ENCODE measurements at places on chromosomes 7 and 10.

DNA sequence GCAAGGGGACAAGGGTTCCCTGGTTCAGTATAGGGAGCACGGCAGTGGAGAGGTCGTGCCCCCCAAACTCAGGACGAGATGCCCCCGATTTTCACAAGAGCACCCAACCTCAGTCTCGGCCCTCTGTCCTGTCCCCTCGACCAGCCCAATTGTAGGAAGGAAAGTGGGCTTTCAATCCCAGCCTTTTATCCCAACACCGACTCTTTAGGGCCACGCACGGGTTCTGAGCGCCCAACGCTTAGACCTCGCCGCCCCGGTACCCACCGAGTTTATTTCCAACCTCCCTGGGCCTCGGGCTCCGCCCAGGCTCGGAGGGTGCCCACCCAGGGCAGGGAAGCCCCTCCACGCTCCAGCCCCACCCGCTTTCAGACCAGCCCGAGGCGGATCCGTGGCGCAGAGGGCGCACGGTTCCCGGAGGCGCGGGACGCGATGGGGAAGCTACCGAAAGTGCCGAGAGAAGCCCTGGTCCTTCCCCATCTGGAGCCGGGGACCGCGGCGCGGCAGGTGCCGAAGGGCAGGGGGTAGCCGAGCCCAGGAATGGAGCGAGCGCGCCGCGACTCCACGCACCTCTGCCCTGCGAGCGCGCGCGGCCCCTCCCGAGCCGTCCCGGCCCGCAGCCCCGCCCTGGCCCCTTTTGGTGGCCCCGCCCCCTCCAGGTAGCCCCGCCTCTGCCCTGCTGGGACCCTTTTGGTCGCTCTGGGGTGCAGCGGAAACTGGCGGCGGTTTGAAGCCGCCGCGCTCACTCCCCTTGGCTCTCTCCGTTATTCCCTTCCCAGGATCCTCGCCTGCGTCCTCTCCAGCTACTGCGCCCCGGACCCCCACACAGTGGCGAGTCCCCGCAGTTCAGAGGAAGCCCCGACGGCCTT, 20.4 kb downstream of the GRID2IP start:
- DNase-seq, result no peak

GRCh38 chr7:52851547-52851946, 183.9 kb upstream of the POM121L12 start:
- no peak for DNase-seq

- no peak for DNase-seq
Observed at GRCh38 chr10:83229991-83230390, 909.3 kb upstream of the GHITM start.

- no peak for DNase-seq
Observed at GRCh38 chr7:105224884-105225651, 163.7 kb downstream of the SRPK2 start.

DNA sequence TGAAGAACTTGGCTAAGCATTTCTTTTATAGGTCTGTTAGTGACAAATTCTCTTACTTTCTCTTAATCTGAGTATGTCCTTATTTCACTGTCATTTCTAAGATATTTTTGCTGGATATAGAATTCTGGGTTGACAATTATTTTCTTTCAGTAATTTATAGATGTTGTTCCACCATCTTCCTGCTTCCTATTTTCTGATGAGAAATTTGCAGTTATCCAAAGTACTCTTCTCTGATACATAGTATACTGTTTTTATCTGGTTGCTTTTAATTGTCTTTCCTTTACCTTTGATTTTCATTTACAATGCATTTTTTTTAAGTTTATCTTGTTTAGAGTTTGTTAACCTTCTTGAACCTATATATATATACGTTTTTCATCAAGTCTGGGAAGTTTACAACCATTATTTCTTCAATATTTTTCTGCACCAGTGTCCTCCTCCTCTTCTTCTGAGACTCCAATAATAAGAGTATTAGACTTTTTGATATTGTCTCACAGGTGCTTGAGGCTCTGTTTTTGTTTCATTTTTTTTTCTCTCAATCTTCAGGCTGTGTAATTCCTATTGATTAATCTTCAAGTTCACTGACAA, 101.6 kb upstream of the INSIG1 start:
- no peak for DNase-seq

DNA sequence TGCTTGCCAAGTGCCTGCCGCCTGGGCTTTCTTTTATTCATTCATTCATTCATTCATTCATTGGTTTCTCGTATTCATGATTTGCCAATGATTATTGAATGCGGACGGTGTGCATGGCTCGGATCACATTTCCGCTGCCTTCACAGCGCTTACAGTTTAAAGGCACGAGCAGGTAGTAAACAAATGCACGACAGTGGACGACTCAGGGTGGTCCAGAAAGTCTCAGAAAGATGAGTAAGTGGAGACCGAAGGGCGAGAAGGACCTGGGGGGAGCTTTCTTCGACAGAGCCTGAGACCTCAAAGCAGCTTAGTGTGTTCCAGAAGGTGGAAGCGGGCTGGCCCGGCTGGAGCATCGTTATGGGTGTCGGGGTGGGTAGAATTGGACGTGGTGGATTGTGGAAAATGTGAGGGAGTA, 506 bp downstream of the MCM10 start:
- no peak for DNase-seq

DNA sequence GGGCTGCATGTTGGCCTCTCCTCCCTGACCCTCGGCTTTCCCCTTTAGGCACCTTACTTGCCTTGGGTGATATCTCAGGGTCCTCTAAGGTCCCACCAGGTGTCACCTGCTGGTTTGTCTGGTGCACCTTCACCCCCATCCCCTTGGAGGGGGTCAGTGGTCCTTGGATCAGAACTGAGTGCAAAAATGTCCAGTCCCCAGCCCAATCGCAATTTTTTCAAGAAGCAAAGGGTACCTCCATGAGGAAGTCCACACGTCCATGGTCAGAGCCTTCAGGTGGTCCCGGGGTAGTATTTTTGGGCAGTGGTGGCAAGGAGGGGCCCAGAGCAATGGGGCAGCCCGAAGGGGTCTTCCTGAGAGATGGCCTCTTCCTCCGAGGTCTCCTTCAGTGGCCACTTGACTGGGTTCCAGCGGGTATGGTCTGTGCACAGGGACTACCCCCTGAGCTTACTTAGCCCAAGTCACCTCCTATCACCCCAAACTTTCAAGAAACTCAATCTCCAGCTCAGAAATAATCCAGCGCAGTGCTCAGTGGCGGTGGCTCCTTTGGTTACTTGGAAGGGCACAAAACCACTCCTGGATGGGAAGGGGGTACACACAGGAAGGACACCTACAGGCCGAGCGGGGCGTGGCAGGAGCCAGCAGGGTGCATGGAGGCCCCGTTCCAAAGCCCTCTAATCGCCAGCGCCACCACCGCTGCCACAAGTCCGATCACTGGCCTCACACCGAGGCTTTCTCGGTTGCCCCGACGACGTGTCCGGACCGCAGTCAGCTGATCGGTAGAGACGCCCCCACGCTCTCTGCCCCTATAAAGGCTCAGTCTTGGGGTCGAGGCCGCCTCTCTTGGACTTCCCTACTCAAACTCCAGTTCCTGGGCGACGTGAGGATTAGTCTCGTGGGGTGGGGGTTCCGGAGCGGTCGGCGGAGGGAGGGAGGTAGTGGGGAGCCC, 4.5 kb downstream of the SAP25 start:
- DNase-seq, result no peak

DNA sequence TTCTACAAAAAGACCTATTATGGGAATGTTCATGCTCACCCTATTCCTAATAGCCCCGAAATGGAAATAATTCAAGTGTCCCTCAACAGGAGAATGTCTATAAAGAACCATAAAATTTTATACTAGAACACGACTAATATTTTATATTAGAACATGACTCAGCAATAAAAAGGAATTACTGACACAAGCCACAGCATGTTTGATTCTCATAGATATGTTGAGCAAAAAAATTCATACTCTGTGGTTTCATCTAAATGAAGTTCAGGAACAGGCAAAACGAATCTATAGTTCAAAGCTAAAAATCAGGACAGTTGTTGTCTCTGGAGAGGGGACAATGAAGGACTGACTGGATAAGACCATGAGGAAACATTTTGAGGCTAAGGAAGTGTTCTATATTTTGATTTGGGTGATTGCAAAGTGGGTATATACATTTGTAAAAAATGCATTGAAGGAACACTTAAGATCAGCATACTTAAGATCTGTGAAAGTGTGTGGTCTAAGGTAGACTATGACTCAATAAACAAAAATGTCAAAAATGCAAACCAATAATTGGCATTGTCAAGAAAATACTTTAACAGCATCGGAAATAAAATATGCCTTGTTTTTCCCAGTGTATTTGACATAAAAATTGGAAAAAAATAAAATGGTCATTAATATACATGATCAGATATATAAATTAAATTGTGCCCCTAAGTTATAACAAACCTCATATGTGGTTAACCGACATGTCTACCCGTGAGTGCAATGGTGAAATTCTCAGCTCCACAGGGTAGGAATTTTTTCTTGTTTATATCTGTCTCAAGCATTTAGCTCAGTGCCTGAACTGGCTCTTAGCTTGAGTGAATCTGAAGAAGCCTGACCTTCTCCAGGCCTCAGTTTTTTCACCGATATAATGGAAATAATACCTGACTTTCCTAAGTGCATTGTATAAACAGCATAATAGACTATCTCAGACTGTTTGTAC, 124.9 kb upstream of the CTTNBP2 start:
- no peak for DNase-seq

DNA sequence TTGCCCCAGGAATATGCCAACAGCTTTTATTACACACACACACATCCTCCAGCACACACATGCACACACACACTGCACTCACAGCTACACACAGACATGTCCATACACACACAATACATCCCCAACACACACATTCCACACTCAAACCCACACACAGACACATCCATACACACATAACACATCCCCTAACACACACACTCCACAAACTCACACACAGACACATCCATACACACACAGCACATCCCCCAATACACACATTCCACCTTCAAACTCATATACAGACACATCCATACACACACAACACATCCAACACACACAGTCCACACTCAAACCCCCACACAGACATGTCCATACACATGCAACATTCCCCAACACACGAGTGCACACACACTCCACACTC, 19.1 kb downstream of the SH3PXD2A start:
- DNase-seq, result no peak

- DNase-seq, result no peak
Observed at GRCh38 chr7:39700932-39701331, 77.6 kb downstream of the RALA start.

DNA sequence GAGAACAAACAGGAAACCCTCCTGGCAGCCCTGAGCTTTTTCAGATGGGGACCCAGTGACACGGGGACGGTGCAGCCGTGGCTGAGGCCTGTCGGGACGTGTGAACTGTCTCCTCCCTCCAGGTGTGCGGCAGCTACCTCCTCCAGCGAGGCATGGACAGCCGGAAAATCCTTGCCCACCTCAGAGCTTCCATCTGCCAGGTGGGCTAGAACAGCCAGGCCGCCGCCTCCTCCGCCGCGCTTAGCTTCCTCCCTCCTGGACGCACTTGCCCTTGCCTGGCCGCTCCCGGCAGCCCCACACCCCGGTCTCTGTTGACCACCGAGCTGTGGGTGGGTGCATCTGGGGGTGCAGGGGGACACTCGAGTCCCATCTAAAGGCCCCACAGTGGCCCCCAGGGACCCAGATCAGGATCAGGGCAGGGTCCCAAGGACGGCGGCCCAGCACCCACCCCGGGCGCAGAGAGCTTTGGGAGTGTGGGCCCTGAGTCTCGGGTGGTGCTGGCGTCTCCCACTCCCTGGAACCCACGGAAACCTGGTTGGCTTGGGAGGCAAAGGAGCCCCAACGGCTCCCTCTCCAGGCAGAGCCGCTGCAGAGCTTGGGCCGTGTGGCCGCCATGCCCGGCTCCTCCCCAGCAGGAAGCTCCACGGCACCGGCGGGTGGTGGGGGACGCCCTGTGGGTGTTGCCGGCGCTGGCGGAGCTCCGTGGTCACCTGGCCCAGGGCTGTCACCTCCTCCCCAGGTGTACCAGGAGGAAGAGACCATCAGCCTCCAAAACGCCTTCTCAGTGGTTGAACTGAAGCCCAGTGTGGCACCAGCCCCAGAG, 32.9 kb upstream of the UTF1 start:
- DNase-seq, result no peak

DNA sequence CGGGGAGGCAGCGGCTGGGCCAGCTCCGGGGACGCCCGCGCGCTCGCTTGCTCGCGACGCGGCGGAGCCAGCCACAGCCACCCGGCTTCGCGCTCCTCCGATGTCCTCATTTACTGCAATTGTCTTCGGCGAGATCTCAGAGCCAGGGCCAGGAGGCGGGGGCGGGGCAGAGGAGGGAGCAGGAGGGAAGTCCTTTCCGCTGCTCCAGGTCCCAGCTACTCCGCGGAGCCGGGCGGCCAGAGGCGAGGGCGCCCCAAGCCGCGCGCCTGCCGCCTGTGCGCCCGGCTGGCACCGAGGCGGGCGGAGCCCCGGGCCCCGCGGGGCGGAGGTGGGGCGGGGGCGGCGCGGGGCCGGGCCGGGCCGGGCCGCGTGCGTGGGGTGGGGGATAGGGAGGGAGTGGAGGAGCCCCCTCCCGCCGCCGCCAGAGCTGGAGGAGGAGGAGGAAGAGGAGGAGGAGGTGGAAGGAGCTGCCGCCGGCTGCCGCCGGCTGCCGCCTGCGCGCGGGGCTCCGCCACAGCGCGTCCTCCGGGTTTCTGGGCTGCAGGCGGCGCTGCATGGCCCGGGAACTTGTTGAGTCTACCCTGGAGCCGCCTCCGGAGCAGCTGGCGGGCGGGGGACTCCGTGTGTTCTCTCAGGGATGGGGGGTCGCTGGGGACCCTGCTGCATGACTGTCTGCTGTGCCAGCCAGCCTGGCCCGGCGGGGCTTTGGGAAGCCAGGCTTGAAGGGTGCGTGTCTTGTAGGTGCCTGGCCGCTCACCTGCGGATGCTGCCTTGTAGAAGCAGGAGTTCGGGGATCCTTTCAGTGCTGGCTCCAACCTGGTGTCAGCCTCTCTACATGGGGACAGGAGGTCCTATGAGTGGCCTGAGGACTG, at the start of gene INSYN2A:
TSS of gene INSYN2A (minus strand) at position 310 of the 872 bp plus-strand sequence. CDS start 20,196 bp downstream, outside the sequence.
- DNase-seq, result no peak

- DNase-seq, result no peak
Observed at GRCh38 chr10:79142064-79142491, 73.3 kb downstream of the ZMIZ1 start.

- no peak for DNase-seq
Observed at GRCh38 chr7:128405471-128406313, 4.1 kb downstream of the IMPDH1 start.

- no peak for DNase-seq
Observed at GRCh38 chr7:34225193-34225592, 319.9 kb downstream of the BMPER start.

- DNase-seq, result no peak
Observed at GRCh38 chr7:45690762-45691150, 116.6 kb downstream of the ADCY1 start.

- DNase-seq, result no peak
Observed at GRCh38 chr7:51261950-51262795, 54.4 kb downstream of the COBL start.
